ENCODE measurements at places on chromosomes 1 and 21.

- DNase-seq: no peak
Measured at GRCh38 chr1:2372551-2373490, 18.5 kb downstream of the MORN1 start.

DNA sequence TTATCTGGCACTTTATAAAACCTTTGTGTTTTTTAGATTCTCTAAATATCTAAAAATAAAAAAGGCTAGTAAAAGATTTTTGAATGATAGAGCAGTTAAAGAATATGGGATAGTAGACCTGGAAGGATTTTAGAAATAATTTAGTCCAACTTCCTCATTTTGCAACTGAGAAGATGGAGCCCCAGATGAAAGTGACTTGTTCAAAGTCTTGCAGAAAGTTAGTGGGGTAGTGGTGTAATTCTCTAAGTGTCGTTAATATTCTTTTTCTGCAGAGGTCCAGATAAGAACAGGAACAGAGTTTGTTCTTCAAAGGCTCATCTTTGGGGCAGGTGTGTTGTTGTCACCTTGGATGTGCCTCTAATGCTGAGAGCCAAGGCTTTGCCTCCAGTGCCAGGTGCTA lies 159.5 kb downstream of the DISC1 start:
- no peak for DNase-seq

GRCh38 chr1:14424325-14425002 lies 174.0 kb upstream of the KAZN start:
- DNase-seq: no peak

GRCh38 chr1:197958438-197959305 lies 41.5 kb downstream of the LHX9 start:
- no peak for DNase-seq

GRCh38 chr1:43832255-43832654 lies 101.3 kb upstream of the ARTN start:
- DNase-seq: no peak

DNA sequence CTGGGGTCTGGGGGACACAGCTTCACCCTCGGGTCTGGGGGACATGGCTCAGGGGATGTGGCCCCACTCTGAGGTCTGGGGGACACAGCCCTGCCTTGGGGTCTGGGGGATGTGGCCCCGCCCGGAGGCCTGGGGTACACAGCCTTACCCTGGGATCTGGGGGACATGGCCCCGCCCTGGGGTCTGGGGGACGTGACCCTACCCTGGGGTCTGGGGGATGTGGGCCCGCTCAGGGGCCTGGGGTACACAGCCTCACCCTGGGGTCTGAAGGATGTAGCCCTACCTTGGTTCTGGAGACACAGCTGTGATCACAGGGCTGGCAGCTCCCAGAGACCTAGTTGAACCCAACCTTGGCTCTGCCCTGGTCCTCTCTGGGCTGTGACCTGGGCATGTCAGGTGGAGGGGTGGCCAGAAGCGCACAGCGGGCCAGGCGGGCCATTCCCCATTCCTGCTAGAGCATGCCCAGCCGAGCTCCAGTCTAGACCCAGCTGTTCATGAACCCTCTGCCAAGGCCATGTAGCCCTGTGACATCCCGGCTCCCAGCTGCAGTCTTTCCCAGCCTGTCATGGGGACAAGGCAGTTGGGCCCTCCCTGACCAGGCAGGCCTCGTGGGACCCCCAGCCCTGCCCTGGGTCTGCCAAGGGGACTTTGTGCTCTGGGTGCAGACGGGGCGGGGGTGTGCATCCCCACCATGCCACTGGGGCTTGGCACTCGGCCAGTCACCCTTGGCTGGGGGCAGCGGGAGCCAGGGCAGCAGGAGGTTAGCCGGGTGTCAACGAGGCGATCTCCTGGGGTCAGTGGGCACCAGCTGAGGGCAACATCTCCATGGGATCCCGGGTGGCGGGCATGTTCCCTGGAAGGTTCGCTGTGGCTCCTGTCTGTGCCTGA lies 43.9 kb downstream of the WNT9A start:
- no peak for DNase-seq

GRCh38 chr1:246265481-246265880 lies 241.6 kb downstream of the SMYD3 start:
- no peak for DNase-seq

- no peak for DNase-seq
Measured at GRCh38 chr1:115062542-115063004, 26.7 kb downstream of the TSPAN2 start.
